HuH-7.5 (cell line): ENCODE measurements at places on chromosomes 1 and 21.
A peak's percentile ranks its signal among the peaks of the same experiment; 100 is the strongest.

- DNase-seq: no peak
Measured at GRCh38 chr1:115862403-115862802, 21.5 kb upstream of the NHLH2 start.

DNA sequence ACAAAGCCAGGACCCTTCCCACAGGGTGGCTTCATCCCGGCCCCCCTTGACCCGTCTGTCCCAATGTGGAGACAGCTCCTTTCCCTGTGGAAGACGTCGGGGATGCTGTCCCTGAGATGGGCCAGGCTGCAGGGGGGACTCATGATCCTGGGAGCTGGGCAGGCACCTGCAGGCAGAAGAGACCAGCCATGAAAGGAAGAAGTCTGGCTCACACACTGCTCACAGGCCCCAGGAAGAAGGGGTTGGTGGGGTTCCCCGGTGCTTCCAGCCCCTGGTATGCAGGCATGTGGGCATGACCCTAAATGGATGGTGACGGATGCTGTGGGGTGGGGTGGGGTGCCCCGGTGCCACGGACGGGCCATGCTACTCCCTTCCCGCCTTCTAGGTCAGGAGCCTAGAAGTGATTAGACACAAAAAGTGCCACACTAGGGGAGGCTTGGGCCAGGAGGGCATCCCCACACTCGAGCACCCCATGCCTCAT, 8.3 kb downstream of the ACTRT2 start:
- DNase-seq: no peak

DNA sequence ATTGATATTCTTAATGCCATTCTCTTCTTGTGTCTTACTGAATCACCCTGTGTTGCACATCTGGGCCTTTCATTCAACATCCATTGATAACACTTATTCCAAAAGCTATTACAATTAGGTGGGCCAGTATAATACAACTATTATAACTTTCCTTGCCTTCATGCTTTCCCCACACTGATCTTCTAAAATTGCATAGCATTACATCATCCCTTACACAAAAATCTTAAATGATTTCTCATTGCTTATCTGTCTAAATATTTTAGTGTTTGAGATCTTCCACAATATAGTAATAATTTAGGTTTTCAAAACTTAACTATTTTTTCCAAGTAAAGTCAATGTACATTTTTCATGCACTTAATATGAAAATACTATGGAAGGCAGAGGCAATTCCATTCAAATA, 1634.1 kb downstream of the PLA2G4A start:
- DNase-seq: no peak

- no peak for DNase-seq
Measured at GRCh38 chr1:24195136-24195535, 8.0 kb upstream of the IFNLR1 start.

GRCh38 chr1:235503403-235504121, 690 bp downstream of the B3GALNT2 start:
- peak; percentile 42 for DNase-seq

GRCh38 chr1:2975466-2976179, 45.6 kb upstream of the ACTRT2 start:
- DNase-seq: no peak

- no peak for DNase-seq
Measured at GRCh38 chr1:239718997-239719628, 332.7 kb downstream of the CHRM3 start.

DNA sequence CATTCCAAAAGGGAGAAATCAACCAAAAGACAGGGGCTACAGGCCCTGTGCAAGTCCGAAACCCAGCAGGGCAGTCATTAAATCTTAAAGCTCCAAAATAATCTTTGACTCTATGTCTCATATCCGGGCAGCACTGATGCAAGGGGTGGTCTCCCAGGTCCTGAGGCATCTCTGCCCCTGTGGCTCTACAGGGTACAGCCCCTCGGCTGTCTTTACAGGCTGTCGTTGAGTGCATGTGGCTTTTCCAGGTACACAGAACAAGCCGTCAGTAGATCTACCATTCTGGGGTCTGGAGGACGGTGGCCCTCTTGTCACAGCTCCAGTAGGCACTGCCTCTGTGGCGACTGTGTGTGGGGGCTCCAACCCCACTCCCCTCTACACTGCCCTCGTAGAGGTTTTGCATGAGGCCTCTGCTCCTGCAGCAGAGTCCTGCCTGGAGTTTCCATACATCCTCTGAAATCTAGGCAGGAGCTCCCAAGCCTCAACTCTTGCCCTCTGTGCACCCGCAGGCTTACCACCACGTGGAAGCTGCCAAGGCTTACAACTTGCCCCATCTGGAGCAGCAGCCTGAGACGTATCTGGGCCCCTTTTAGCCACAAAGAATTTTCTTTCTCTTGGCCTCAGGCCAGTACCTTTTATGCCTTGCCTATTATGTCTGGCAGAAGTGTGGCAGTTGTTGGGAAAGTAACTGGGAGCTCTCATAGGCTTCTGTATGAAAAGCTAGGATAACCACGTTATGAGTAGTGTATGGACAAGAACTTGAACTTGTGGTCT, 52.5 kb downstream of the POU2F1 start:
- DNase-seq: no peak

GRCh38 chr1:180033390-180033789, 78.8 kb downstream of the CEP350 start:
- no peak for DNase-seq

DNA sequence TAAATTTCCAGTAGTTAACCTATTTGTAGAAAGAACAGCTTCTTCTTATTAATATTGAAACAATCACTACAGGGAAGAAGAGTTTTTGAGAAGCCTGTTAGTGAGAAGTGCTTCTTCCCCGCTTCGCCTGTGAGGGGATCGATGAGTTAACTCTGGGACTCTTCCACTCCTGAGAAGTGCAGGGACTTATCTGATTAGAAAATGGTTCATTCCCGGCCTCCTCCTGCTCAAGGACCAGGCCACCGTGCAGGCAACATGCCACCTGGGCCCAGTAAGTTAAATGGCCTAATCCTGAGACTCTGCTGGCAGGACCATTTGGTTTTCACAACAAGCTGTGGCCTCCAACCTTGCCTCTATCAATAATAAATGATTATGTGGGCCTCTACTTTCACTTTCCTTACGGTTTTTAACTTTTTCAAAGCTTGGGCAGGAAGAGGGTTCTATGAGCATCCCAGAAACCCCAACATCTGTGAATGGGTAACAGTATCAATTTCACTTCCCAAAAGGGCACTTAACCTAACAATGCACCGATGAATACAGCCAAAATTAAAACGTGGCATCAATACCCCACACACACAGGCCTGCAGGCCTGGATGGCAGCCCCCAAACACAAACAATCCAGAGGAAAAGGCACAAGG, 33.1 kb downstream of the SIPA1L2 start:
- no peak for DNase-seq

DNA sequence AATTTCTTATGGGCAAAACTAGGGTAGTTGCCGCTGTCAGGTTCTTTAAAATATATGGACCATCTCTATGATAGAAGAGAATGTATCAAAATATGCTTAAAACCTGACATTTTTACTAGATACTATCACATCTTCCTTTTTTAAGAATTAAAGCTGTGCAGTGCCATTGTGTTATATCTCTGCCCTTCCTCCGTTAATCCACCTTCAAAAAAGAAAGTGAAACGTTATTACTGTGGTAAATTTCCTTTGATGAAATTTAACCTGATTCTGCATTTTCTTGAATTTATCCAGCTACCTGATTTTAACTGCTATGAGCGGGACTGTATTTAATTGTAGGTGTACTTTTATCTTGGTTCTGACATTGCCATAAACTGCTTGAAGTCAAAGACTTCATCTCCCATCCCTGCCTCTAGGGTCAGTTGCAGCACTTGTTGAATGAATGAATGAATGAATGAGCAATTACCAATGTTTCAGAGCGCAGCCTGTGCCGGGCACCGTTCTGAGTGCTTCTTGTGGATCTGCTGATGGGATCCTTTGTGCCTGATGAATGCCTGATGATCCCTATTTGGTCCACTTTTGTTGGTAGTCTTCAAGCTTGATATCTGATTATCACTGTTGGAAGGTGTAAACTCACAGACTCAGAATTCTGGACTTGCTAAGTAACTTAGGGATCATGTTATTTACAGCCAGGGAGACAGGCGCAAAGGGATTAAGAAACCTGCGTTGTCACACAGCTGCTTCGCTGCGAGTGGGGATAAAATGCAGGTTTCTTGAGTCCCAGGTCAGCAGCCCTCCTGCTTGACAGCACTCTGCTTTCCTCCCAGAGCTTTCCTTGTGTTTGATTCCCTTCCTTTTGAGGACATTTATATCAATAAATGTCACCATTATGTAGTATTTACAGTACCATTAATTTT, 30.1 kb downstream of the SMYD2 start:
- no peak for DNase-seq

DNA sequence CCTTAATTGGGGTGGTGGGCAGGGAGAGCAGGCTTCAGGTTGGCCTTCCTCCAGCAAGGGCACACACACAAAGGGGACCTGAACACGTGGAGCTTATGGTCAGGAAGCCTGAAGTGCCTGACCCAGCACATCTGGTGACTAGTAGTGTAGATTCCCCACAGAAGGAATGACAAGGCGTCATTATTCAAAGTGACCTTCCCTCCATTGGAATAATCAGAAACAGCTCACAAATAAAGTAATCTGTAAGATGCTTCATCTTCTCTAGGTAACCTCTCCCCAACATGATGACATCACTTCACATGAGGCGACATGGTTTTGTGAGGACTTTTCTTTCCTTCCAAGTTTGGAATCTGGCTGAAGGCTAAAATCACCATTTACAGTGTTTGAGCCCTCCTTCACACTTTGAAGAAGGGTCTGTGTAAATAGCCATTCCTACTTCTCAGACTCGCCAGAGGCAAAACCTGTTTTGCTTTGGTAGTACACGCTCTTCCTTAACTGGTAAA, 32.8 kb upstream of the ERG start:
- DNase-seq: no peak

GRCh38 chr1:184461321-184461720, 74.5 kb downstream of the C1orf21 start:
- no peak for DNase-seq

DNA sequence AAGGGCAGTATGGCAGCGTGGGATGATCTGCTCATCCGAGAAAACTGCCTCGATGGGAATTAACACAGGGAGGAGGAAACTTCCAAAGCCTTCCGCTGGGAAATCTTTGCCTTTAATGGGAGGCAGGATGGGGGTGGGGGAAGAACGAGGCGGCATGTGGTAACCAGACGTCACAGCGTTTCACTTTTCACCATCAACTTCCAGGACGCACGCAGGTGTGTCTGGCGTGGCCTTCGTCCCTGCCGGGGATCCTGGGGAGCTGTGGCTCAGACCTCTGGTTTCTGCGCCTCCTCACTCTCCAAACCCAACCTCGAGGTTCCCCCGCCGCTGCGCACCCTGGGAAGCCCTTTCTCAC, 282 bp downstream of the RSPH1 start:
- DNase-seq: peak; percentile 24

GRCh38 chr1:149997585-149998262, 12.8 kb downstream of the OTUD7B start:
- DNase-seq: no peak

DNA sequence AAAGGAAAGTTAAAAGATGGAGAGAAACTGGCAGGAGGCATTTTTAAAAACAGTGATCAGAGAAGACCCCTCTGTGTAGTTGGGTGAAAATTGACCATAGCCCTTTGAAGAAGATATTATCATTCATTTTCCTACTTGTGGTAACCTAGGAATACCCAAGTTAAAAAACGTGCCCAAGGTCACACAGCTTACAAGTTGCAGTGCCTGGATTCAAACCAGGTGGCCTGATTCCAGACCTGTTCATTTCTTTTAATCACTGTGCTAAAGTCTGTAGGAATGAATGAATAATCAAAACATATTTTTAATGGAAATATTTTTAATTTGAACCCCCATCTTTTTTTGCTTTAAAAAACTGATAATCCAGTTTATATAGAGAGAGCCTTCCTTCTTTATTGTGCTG, 35.6 kb downstream of the MARK1 start:
- no peak for DNase-seq

GRCh38 chr1:234476172-234476571, 2.8 kb downstream of the TARBP1 start:
- no peak for DNase-seq

- DNase-seq: peak; percentile 10
Measured at GRCh38 chr1:151128800-151129199, 17.6 kb downstream of the SEMA6C start.

- DNase-seq: peak; percentile 9
Measured at GRCh38 chr1:213728593-213729536, 258.9 kb upstream of the PROX1 start.

GRCh38 chr1:228751360-228752098, 16.2 kb downstream of the RHOU start:
- DNase-seq: no peak

GRCh38 chr1:182086136-182086535, 24.6 kb upstream of the ZNF648 start:
- DNase-seq: no peak

GRCh38 chr1:34380526-34381124, 203.9 kb downstream of the C1orf94 start:
- no peak for DNase-seq

DNA sequence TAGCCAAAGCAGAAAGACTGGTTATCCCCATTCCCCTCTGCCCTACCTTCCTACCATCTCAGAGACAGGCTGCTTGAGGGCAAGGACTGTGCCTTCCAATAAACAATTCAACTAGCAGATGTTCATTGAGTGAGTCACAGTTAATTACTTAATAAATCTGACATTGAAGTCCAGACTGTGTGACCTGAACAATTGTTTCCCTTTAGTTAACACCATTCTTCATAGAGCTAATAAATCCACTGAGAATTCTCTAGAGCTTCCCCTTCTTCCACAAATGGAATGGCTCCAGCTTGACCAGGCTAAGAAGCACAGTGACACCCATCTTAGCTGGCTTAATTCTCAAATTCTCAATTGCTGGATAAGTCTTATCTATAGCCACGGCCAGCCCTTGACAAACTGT, 61.9 kb upstream of the GJA5 start:
- DNase-seq: no peak

GRCh38 chr21:45405819-45406762, 1.1 kb downstream of the COL18A1 start:
- DNase-seq: peak; percentile 58

GRCh38 chr1:109499081-109499480, 5.2 kb downstream of the CYB561D1 start:
- DNase-seq: no peak

GRCh38 chr1:35454616-35455015, 102.6 kb downstream of the KIAA0319L start:
- no peak for DNase-seq
